ENCODE measurements at places on chromosomes 5 and 9. TPM values are rescaled to one million over a fixed set of nuclear protein-coding genes. Genes with fewer than 3 reads are reported as not detected.
A peak's percentile ranks its signal among the peaks of the same experiment; 100 is the strongest.

DNA sequence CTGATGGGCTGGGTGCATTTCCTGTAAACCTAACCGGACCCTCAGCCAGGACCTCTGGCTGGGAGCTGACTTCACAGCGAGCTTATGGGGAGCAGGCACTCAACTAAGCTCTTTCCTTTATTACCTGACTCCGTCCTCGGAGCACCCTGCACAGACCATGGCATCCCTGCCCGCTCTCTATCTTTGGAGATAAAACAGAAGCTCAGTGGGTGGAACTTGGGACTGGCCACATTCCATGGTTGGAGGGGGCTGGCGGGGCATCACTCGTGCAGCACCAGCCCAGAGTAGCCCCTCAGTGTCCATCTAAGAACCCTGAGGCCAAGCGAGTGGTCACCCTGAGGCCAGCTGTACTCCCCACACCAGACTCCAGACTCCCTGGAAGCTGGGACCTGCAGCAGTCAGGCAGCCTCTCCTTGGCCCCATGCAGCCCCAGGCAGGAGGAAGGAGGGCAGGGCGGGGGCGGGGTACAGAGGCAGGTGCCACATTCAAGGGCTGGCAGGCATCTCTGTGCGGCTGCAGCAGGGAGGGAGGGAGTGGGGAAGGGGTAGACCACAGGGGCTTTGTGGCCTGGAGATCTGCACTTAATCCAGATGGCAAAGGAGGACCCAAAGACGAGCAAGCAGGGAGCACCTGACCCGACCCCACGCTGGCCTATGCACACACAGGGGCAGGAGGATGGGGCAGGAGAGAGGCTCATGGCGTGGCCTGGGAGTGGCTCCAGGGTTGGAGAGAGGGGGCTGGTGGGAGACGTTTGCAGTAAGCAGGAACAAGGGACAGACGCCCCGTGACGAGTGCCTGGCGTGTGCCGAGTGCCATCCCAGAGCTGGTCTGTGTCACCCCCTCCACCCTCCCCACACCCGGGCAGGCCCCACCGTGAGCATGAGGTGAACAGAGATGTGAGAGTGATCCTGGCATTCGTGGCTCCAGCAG lies 26.1 kb downstream of the GLT6D1 start:
- DNase-seq: no peak

GRCh38 chr9:37464426-37465248 lies 613 bp downstream of the ZBTB5 start:
- DNase-seq: peak; percentile 93

DNA sequence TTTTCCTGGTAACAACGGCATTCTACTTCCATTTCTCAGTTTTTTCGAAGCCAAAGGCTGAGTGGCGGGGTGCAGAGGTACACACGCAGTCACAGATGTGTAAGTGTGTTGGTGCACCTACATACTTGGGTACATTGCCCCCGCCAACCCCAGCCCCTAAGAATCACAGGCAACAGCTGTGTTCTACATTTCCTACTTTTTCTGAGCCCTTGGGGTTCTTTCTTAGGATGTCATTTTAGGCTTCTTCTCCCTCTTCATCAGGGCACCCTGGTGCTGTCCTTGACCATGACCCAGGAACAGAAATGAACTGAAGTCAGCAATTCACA lies 104.8 kb downstream of the PAX5 start:
- no peak for DNase-seq

The APBA1 gene
- total RNA-seq: 9.2 TPM

The CCIN gene
- 2.5 TPM for total RNA-seq

The MVB12B gene
- 13.8 TPM for total RNA-seq
